ENCODE measurements at places on chromosomes 7 and 10.
A peak's percentile ranks its signal among the peaks of the same experiment; 100 is the strongest.

DNA sequence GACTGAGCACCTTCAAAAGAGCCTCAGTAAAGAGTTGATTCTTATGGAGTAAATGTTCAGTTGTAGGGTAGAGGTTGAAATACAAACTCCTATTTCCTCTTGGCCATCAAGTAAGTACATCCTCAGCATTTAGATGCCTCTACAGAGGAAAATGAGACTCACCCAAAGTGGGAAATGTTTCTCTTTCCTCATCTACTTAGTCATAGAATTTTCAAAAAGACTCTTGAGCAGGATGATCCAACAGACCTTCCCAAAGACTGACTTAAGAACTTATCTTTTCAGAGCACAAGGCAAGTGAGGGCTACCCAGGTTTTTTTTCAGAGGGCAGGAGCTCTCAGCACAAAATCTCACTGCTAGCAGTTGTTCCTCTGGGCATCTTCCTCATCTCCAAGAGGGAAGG, 449.1 kb downstream of the KCNMA1 start:
- DNase-seq = no peak

DNA sequence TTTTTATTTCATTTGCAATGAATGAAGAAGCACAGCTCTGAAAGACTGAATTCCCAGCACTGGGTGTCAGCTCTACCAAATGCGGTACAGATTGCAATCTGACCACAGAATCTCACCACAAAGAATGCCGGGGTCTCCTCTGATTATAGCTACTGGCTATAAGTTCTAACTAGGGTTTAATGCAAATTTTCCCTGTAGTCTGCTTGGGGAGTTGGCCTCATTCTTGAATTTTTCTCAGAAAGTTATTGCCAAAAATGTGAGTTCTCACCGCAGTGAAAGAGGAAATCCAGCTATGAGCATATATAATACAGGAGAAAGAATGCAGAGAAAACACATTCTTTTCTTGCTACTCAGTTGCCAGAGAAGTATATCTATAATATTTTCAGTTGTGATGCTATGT, 1255.7 kb upstream of the LRRTM3 start:
- DNase-seq = no peak

DNA sequence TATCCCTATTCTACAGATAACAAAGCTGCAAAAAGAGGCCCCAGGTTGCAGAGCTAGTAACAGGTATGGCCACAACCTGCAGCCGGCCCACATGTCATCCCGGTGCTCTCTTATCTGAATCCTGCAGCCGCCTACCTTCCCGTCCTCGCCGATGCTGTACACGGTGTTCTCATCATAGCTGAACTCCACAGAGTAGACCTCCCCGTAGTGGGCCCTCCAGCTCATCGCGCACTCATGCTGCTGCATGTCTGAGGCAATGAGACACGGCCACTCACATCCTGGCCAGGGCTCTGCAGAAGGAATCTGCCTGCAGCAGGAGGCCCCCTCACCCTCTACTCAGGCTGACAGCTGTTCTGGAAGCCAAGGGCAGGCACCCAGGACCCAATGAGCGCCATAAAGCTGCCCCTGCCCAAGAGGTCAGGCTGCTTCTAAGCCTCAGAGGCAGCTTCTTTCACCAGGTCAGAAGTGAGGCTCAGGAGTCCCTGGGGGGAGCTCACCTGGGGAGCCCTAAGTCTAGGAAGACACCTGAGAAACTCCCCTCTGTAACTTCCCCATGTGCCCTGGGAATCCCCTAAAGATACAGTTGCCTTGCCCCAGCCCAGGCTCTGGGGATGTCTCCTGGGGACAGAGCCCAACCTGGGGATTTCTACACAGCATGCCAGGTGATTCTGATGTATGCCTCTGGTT, 17.9 kb upstream of the CYREN start:
- DNase-seq = peak; percentile 62

DNA sequence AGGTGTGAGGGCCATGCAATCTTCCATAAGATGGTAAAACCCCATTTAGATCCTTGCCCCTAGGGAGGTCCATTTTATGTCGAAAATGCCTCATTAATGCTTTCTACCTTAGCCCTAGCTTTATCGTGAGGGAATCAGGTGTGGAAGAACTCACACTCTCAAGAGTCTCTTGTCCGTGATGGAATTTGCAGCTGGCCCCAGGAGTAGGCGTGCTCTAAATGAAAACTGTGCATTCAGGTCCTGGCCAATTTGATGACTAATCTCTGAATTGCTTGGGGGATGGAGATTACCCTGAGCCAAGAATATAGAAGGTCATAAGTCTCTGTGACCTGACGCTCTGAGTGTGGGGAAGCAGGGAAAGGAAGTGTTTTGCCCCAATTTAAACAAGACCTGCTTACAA, 6.6 kb downstream of the C10orf90 start:
- DNase-seq = no peak

DNA sequence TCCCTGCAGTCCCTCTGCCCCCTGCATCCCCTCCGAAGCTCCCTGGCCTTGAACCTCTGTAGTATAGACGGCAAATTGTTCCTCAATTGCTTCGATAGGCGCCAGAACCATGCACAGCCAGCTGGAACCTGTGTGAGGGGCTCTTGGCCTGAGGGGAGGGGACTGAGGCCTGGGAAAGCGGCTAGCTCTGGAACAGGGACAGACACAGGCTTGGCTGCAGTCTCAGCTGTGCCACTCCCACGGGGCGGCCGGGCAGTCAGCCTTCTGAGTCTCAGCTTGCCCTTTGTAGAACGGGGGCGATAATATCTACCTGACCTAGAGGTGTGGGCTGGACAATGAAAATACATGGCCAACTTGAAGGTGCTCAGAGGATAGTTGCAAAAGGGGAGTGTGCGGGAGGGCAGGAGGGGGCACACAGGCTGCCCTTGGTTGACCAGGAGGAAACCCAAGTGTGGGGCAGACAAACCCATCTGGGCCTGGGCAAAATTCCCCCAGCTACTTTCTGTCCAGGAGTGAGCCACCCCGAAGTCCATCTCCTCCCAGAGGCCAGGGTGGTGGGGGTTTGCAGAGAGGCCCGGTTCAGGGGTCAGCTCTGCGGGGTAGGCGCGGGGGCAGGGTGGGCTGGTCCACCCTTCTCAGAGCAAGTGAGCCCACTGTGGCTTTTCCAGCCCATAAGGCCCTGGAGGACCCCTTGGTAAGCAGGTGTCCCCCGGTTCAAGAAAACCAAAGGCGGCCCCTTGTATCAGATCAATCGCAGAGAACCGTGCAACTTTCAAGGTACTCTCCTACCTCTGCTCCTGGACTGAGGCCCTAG, 4.6 kb downstream of the CRYGN start:
- DNase-seq = no peak

DNA sequence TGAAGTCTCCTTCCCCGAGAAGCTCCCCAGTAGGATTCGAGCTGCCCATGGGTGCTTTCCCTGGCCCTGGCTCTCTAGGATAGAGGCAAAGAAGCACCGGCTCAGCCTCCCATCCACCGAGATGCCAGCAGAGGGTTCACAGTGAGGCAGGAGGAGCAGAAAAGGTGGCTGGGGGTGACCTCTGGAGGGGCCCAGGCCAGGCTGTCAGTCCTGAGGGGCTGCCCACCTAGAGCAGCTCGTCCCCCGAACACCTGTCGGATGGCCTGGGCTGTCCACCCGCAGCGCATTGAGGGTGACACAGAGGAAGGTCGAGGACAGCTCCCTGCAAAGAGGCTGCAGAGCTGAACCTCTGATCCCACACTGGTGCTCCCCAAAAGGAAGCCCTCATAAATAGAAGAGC, 167.2 kb upstream of the PPP2R2D start:
- no peak for DNase-seq

DNA sequence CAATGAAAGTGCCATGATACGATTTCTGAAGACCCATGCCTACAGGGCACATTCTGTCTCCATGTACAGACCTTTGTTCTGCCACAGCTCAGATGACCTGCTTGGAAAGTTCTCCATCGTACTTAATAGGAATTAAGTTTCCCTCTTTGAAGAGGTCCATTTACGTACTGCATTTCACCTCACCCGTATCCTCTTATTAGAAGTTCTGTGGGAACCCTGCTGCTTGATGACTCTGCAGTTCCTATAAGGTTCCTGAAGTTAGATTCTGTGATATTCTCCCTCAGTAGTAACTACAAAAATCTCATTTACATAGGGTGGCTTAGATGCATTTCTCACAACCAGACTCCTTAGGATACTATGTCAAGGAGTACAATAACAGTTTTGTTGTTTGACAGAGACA, 50.9 kb downstream of the MINDY3 start:
- no peak for DNase-seq

DNA sequence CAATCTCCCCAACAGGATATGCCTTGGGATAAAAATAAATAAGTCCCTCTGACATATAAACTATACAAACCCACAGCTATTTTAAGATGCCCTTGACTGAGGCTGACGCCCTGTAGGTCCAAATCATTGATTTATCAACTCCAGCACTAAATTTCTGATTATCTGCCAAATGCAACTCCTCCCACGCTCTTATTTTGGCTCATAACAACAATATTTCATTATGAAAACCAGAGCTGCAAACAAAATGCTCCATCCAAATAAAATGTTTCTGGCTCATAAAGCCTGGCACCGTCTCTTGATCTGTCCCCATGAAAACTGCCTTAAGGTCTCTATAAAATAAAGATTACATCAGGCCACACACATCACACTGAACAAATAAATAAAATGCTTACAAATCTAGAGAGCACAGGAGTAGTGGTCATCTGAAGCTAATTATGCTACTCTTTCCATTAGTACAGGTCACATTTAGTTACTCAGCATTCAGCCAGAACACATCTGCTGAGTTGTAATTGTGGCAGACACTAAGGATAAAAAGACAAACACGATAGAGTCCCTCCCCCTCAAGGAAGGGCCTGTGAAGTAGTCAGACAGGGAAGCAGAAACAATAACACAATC, 28.8 kb downstream of the CACUL1 start:
- DNase-seq = no peak

- DNase-seq = no peak
Observed at GRCh38 chr7:17697128-17697881, 243.0 kb downstream of the SNX13 start.

DNA sequence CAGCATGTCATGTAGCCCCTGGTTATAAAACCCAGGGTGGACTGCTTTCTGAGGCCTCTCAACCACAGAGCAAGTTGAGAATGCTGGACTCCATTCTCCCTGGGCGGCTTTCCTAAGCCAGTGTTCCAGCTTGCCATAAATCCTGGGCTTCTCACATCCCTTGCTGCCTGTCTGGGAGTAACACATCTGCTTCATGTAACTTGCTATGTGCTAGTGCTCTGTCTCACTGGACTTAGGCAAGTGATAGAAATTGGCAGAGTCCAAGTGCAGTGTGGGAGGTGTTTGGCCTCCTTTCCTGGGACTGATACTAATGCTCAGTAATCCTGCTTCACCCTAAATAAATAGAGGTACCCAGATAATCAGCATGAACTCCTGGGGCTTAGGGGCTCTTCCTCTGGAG, 277.1 kb upstream of the POM121L12 start:
- no peak for DNase-seq

DNA sequence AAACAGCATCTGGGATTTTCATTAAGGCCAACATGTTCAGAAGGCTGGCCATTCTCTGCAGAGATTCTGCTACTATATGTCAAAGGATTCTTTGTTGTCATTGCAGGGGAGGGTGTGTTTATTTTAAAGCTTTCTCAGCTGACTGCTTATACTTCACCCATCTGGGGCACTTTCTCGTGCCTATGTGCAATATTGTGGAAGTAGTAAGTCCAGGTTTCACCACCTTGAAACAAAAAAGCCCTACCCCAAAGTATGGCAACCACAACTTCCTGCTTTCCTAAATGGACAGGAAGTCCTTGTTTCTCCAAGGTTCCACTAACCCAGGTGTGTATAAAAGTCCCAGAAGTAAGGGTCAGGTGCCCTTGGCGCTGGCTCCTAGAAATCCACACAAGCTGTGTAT, 58.7 kb upstream of the COL1A2 start:
- no peak for DNase-seq

DNA sequence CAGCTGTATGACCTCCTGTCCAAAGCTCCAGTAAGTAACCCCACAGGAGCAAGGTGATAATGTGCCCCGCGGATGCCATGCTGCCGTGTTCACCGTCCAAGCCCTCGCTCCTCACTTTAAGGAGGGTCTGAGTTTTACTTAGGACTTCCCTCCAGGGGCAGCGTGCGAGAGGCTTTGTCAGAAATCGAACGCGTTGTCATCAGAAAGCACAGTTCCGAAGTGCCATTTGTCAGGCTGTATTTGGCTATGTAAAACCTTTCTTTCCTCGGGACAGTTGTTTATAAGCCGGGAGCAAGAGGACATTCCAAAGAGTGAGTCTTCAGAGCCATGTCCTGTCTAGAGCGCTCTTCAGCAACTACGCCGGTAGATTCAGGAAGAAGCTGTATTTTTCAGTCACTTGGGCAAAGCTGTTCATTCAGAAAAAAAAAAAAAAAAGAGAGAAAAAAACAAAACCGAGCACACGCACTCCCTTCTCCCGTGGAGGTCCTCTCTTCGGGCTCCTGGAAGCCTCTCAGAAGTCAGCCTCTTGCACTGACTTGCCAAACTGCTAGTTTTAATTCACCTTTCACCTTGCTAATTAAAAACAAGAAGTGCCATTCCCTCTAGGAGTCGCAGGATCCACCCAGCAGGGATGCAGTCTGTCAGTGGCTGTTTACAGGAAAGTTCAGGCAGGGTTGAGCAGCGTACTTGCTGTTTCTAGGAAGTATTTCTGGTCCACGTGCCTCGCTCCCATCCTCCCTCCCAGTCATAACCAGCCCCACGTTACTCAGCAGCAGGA, at the start of gene SEMA3E:
Gene SEMA3E, minus strand, starts transcription at position 676 of the 778 bp plus-strand sequence.
- no peak for DNase-seq

- no peak for DNase-seq
Observed at GRCh38 chr10:89474452-89474851, 60.1 kb downstream of the IFIT5 start.

DNA sequence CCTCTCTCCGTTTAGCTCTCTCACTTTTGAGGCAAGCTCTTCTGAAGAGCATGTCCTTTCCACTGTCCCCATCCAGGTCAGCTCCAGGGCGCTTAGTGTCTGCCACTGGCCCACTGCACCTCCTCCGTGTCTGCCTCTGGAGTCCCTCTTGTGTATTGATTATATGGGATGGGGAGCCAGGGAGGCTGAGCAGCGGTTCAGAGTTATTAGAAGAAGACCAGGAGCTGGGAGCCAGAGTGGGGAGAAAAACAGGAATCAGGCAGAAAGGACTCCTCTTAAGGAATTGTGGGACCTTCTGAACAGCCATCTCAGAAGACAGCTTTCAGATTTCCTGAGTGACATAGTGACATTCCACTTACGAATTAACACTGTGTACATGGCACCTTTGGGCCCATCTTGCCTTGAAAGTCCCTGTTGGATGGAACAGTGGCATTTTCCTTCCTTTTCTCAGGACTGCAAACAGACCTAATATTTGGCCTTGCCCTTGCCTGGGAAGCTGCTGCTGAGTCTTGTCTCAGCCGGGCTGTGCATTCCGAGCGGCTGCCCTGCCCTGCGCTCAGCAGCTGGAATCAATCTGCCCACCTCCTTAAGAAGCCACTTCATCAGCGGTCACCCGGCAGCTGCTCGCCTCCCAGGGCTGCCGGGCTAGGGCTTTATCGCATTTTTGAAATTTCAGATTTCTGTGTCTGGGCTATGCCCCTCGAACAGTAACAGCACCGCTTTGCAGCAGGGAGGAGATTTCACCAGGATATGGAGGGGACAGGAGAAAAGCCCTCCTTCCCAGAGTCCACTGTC, 81.1 kb upstream of the PRKG1 start:
- no peak for DNase-seq

- no peak for DNase-seq
Observed at GRCh38 chr7:73573276-73573675, 5.1 kb downstream of the TBL2 start.

GRCh38 chr10:44033008-44033407, 351.9 kb downstream of the CXCL12 start:
- no peak for DNase-seq

GRCh38 chr10:18608596-18608995, 42.8 kb downstream of the NSUN6 start:
- DNase-seq = no peak

- DNase-seq = no peak
Observed at GRCh38 chr10:98485959-98486358, 39.2 kb upstream of the HPS1 start.

All from GM20000 (cell line).